ENCODE measurements at places on chromosomes 2 and 18.
A peak's percentile ranks its signal among the peaks of the same experiment; 100 is the strongest.

GRCh38 chr2:12169721-12170120 lies 423.3 kb downstream of the LPIN1 start:
- peak; percentile 63 for DNase-seq

GRCh38 chr2:207993151-207993763 lies 32.1 kb downstream of the PLEKHM3 start:
- DNase-seq = no peak

DNA sequence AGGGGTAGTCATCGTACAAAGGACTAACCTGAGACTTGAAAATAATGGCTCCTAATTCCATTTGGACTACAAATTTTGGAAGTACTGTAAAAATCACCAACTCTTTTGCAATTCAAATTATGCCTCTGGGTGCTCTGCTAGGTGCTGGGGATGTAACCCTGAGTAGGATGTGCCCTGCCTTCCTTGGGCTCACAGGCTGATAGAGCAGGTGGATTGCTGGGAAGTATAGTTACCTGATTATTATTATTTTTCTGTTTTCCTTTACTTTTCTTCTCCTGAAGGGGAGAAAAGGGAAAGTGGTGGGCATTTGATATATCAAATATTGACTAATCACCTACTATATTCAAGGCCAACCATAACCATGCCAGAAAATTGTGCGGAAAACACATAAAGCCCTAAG lies 119.3 kb upstream of the RIOK3 start:
- DNase-seq = no peak

- DNase-seq = no peak
These were observed 31.4 kb downstream of the SOWAHC start for GRCh38 chr2:109645412-109646184.

GRCh38 chr2:117921520-117921919 lies 92.3 kb downstream of the CCDC93 start:
- no peak for DNase-seq
